Left ventricle myocardium superior (tissue), 1 donor: ENCODE measurements at places on chromosomes 16 and 17. TPM values are rescaled to one million over a fixed set of nuclear protein-coding genes. Genes with fewer than 3 reads are reported as not detected.

GRCh38 chr17:57823469-57824401 is 26.1 kb downstream of the MRPS23 start:
- no peak for DNase-seq

Gene AMFR
- 59.1 TPM for total RNA-seq

Gene SECTM1
- total RNA-seq: 5.5 TPM

DNA sequence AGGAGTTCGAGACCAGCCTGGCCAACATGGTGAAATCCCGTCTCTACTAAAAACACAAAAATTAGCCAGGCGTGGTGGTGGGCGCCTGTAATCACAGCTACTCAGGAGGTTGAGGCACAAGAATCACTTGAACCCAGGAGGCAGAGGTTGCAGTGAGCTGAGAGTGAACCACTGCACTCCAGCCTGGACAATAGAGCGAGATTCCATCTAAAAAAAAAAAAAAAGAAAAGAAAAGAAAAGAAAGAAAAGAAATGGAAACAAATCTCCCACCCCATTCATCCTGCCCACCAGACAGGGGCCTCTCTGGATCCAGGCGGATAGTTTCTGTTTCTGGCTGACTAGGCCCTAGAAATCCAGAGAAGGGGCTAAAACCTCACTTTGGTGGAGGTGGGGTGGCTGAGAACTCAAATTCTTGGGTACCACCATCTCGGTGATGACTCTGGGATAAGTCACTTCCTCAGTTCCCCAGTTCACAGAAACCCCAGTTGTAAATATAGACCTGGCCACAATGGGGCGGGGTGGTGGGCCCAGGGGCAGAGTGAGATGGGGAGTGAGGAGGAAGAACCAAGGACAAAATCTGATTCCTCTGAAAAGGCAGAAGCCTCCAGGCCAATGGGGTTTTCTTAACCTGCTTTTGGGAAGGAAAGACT is 22.2 kb downstream of the SOCS1 start:
- DNase-seq: no peak

Gene ZNF764
- total RNA-seq: 9.1 TPM

GRCh38 chr16:57498031-57498430 is 11.7 kb upstream of the DOK4 start:
- no peak for DNase-seq

GRCh38 chr16:88466175-88466862 is 13.2 kb downstream of the ZFPM1 start:
- no peak for DNase-seq

Gene CACNG5
- total RNA-seq: not detected

Gene B9D1
- total RNA-seq: 5.9 TPM

Gene TTLL6
- total RNA-seq: not detected

Gene SPATA32
- total RNA-seq: not detected

Gene EFCAB5
- 0.35 TPM for total RNA-seq

DNA sequence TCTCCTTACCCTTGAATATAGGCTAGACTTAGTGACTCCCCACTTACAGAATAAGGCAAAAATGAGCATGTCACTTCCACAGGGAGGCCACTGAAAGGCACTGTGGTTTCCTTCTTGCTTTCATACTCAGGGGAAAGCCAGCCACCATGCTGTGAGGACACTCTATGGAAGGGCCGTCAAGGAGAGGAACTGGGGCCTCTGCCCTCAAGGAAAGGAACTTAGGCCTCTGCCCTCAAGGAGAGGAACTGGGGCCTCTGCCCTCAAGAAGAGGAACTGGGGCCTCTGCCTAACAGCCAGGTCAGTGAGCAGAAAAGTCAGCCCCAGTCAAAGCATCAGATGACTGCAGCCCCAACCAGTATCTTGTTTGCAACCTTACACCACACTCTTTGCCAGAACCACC is 30.1 kb downstream of the VPS35 start:
- DNase-seq: no peak

Gene SBK1
- 2.8 TPM for total RNA-seq

DNA sequence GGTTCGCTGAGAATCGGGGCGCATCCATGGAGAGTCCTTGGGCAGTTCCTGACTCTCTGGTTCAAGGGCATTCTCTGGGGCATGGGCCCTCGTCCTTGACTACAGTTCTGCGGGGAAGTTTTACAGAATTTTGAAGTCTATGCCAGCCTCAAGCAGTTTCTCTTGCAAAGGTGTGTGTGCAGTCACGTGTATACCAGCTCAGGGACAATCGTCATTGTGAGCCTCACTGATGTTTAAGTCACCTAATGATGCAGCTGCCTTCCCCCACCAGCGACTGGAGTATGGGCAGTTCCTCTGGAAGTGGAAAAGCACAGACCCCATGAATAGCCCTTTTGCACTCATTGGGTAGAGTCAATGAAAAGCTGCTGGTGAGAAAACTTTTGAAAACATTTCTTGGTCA is 1.3 kb downstream of the PLCG2 start:
- DNase-seq: no peak

- no peak for DNase-seq
These were observed 10.3 kb downstream of the NLRC5 start for GRCh38 chr16:56999409-57000270.

- no peak for DNase-seq
These were observed 1403.8 kb upstream of the GOT2 start for GRCh38 chr16:60137891-60138290.

Gene RCVRN
- total RNA-seq: 0.12 TPM

Gene ABCA5
- total RNA-seq: 27.0 TPM

DNA sequence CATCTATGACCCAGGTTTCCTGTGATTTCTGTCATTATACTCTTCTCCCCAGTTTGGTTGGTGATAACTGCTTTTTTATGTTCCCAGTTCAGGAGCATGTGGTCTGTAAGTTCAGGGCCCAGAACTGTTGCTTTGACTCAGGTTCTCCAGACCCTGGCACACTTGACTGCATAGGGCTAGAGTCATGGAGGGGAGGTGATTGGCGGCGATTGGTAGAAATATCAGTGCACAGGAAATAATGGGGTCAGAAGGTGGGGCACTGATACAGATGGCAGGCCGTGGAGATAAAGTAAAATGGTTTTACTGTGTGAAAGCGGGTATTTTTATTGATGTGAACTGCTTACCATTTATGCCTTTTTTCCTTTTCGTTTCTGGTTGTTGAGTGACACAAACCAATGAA is 28.7 kb downstream of the TAC4 start:
- DNase-seq: no peak

GRCh38 chr17:79619196-79619595 is 8.3 kb upstream of the RBFOX3 start:
- DNase-seq: no peak

DNA sequence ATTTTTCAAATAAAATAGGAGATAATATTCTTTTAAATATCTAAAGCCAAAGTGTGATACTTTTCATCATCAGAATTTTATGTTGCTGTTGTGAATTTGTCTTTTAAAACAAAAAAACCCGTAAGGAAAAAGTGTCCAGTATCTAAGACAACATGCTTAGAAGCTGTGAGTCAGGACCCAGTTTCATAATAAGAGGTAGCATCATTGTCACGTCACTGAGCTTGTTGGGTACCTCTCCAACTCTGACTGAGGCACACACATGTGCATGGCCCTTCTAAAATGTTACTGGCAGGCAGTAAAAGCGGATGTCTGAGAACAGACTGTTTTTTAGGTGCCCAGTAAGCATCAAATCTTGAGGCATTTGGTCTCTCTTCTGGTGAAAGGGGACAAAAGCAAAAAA is 2.5 kb downstream of the CIAPIN1 start:
- DNase-seq: no peak

DNA sequence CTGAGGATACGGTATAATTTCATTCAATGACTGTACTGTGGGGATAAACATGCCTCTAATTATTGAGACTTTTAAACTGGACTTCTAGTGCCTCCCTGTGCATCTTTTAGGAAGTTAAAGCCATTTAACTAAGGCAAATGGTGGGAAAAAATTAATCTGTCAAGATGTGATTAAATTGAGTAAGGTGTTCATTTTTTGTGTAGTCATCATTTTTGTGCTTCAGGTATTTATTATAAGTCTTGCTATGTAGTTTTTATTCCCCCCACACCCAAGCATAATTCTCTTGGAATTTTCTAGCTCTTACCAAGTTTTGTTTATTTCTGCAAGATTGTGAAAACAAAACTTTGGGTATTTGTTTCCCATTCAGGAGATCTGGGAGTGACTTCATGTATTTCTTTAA is 10.2 kb downstream of the TAF15 start:
- no peak for DNase-seq

DNA sequence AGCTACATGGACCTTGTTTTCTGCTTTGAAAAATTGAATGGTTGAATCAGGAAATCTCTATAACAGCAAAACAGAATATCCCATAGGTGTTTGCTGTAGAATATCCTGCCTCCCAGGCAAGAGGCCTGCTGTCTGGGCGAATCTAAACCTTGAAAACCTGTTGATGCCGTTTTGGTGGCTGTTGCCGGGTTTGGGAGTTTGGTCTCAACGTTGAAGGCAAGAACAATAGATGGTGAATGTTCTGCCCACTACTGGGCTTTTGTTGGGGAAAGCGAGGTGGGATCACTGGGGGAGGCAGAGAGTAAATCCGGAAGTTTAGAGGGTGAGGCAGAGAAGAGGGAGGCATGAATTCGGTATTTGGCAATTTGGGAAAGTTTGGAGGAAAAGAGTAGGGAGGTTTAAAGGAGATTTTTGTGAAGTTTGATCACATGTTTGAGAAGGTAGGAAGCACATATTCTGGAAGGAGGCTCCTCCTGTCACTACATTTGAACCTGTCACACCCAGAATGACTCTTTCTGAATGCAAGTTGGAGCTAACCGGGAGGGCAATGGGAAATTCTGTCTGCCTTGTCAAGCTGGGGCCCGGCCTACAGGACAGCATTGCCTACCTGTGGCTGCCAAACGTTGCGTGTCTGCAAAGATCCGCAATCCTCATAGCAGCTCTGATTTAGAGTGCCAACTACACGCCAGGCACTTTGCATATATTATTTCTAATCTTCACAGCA is 46.5 kb downstream of the GPRC5B start:
- no peak for DNase-seq
